ENCODE measurements at places on chromosomes 7 and 10. TPM values are rescaled to one million over a fixed set of nuclear protein-coding genes. Genes with fewer than 3 reads are reported as not detected.
A peak's percentile ranks its signal among the peaks of the same experiment; 100 is the strongest.

- no peak for DNase-seq
Measured at GRCh38 chr7:4436361-4436895, 245.7 kb upstream of the FOXK1 start.

DNA sequence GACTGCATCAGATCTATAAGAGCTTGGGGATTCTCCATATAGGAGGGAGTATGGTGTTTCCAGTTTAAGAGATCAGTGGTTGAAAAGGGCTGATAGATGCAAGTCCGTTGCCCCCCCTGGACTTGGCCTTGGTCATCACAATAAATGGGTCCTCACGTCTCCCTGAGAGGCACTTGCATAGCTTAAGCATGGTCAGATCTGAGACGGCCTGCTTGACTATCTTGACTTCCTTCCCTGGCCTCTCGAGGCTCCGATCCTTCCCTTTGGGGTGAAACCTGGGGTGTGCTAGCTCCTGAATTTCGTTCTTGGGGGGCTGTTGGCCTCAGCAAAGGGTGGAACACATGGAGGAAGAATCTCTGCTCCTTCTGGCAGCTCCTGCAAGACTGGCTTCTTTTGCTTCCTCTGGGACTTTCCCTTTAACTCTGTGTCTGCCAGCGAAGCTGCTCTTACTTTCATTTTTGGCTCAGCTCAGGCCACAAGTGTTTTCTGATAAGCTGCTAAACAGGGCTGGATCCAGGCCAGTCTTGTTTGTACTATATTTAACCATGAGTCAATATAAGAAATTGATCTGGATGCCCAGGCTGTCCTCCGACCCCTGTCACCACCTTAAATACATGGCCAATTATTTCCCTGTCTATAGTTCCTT, 11.2 kb upstream of the ZNF485 start:
- DNase-seq, result peak; percentile 31

DNA sequence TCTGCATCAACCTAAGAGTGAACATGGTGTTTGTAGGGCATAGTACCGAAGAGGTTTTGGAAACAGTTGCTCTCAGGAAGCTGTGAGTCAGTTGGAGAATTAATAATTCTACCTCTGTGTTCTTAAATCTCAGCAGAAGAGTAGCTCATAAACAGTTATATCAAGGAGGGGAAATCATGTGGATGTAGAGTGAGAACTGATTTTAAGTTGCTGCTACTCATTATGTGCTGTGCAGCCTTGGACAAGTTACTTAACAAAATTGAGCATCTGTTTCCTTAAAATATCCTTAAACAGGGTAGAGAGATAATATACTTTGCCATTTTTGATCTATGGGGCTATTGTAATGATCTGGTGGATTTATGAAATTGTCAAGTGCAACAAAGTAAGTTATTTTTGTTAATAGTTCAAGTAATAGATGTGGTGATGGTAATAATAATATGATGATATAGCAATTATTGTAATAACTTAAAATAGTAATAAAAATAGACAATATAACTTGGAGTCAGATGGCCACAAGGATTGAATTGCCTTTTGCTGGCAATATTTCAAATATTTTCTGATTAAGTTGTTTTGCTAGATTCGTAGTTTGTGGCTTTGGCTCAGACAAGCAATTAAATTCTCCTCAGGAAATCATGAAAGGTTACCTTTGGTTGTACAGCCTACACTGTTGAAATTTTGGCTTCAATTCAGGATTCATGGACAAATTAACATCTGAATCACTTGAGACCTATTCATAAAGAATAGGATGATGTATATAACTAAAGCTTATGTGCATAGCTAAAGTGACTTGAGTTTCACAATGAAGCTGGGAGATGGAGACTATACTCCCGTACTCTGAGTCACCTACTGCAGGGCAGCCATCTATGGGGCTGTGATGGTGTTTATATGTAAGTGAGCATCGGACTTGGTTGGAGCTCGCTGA, 228.5 kb downstream of the CDK14 start:
- DNase-seq, result no peak

- no peak for DNase-seq
Measured at GRCh38 chr7:96316949-96317348, 4.9 kb downstream of the SLC25A13 start.

DNA sequence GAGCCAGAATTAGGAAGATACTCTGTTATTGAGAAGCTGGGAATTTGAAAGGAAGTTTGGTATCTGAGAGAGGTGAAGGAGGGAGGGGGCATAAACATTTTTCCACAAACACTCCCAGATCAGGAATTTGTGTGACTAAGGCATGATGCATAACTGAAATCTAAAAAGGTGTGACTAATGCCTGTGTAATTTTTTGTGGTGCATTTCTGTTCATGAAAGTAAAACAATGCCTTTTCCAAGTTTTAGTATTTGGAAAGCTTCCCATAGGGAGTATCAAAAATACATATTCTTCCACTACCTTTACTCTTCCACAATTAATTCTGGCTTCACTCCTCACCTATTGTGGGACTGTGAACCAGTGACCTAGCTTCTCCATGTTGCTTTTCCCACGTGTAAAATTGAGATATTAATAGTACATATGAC, 56.4 kb upstream of the CAV2 start:
- no peak for DNase-seq

DNA sequence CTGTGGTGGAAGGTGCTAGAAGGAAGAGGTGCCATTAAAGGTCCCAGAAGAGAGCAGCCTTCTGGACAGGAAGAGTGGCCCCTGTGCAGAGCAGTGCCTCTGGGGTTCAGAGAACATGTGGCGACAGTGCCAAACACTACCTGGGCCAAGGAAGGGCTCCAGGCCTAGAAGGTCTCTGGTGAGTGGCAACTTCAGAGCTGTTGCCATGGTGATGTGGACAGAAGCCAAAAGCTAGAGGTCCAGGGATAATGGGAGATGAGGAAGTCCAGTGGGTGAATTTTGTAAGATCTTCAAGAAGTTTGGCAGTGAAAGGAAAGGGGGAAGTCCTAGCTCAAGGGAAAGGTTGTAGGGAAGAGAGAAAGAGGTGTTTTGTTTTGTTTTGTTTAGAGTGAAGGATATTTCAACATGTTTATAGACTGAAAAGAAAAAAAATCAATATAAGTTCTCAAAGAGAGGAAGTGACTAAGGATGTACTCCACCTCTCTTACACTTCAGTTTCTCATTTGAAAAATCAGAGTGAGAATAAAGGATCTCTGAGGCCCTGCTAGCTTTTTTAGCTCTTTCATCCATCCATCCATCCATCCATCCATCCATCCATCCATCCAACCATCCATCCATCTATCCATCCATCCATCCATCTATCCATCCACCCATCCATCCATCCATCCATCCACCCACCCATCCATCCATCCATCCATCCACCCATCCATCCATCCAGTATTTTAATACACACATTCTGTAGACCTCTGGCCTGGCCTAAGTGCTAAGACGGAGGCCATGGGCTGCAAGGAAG, 77.1 kb upstream of the DUSP5 start:
- DNase-seq, result no peak

GRCh38 chr7:32378988-32379387, 111.2 kb downstream of the LSM5 start:
- DNase-seq, result no peak

DNA sequence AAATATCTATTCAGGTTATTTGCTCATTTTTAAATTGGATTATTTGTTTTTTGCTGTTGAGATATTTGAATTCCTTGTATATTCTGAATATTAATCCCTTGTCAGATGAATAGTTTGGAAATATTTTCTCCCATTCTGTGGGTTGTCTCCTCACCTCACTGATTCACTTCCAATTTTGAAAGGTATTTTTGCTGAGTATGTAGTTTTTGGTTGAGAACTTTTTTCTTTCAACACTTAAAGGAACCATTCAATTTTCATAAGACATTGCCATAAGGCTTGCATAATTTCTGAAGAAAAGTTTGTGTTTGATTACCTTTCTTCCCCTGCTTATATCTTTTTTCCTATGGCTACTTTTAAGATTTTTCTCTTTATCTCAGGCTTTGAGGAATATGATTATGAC, 8.9 kb upstream of the SCRN1 start:
- DNase-seq, result no peak

GRCh38 chr10:87675396-87676376, 16.0 kb downstream of the PAPSS2 start:
- no peak for DNase-seq

DNA sequence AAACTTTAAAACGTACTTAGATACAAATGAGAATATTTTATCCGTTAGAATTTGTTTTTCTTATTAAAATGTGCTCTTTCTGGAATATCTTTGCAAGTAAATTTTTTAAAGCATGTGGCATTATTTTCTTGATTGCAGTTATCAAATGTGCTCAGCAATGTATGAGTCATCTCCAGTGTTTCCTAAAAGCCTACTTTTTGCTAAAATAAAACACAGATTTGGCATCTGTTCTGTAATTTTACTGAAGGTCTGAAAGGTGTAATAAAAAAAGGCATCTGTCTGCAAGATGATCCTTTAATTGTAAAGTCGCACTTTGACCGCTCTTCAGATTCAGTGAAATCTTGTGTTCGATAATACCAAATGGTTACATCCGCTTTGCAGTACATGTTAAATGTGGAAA, 3.4 kb downstream of the GNAT3 start:
- DNase-seq, result no peak

DNA sequence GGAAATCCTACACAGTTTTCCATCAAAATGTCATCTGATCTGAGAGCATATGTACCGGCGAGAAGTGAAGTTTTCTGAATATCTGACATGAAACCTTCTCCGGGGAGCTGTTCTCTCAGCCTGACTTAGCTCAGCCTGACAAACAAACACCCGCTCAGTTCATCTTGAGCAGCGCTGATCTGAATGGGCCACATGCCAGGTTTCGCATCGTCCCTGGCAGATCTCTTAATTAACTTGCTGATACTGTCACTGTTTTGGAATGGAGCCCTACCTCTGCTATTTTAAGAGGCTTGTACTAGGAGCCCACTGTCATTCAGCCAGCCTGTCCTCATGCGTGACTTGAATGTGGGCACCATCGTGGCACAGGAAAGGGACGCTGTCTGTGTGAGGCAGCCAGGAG, 109.2 kb downstream of the STRA8 start:
- no peak for DNase-seq

DNA sequence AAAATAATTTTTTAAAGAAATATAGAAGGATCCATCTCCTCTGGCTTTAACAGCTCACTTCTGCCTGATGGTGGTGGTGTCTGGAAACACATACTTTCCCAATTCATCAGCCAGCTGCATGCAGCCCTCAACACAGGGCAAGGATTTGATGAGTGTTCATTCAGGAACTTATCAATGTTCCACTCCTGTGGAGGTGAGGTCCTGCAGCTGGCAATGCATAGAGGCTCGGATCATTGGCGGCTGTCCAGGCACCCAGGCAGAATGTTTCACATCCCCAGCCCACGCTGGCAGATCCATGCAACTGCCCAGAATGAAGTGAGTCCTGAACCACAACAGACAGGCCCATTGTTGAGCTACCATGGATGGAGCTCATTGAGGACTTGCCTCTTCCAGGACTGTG, 55.2 kb upstream of the KCNMA1 start:
- DNase-seq, result no peak

- no peak for DNase-seq
Measured at GRCh38 chr7:4906682-4907081, 23.2 kb upstream of the RADIL start.

GRCh38 chr10:116030576-116030975, 242.4 kb downstream of the GFRA1 start:
- no peak for DNase-seq

GRCh38 chr10:102398172-102399020, 2.9 kb downstream of the NFKB2 start:
- no peak for DNase-seq

- DNase-seq, result no peak
Measured at GRCh38 chr7:79548727-79549126, 95.3 kb upstream of the MAGI2 start.

GRCh38 chr10:119414081-119414611, 128.4 kb downstream of the RGS10 start:
- DNase-seq, result peak; percentile 64

The GRIFIN gene
- total RNA-seq, result not detected

The TFEC gene
- total RNA-seq, result 2.2 TPM

The FOXI2 gene
- 0.20 TPM for total RNA-seq
